Stimulated activated CD4-positive, alpha-beta T cell treated with anti-CD3 and anti-CD28 coated beads, Interleukin-1b, Interleukin-23, amount 100 ng/mL, for 48 hours (primary cell): ENCODE measurements at places on chromosomes 6 and 20.

DNA sequence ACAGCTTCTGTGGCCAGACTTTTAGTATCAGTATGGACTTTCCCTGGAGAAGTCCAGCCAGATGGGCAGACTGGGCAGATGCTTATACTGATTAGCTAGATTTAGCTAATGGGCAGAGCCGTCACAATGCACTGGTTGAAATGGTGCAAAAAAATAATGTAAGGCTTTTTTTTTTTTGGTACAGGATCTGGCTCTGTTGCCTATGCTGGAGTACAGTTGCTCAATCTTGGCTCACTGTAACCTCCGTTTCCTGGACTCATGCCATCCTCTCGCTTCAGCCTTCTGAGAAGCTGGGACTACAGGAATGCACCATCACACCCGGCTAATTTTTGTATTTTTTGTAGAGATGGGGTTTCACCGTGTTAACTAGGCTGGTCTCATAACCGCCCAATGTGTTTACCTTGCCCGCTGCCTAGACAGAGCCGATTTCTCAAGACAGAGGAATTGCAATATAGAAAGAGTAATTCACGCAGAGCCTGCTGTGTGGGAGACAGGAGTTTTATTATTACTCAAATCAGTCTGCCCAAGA lies 16.4 kb upstream of the KIFC1 start:
- no peak for DNase-seq

DNA sequence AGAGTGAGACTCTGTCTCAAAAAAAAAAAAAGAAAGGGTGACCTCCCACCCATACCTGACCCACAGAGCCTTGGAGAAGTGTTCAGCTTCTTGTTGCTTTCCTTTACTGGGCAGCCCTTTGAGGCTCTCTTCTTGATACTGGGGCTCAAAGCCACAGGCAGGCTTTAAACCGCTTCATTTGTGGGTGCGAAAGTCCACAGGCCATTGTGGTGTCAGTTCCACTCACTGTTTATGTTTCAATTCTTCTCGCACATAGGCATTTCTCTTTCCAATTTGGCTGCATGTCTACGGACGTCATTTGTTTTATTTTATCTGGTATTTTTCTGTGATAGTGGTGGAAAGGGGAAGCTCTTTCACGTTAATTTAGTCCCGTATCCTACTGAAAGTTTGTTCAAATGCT lies 34.6 kb downstream of the PPARD start:
- no peak for DNase-seq

DNA sequence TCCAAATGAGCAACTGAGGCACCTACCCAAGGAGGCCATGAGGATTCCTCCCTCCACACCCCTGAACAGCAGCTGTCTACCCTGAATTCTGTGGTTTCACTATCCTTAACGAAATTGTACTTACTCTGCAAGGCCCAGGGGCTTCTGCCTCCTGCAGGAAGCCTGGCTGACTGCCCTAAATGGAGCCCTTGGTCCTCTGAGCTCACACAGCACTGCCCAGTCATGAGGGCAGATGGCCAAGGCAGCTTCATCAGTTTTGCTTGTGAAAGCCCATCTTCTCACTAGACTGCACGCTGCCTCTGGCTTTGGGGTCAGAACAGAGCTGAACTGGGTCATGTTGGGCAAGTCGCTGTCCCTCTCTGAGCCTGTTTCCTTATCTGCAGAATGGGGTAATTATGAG lies 26.4 kb upstream of the SIRPA start:
- DNase-seq, result no peak

GRCh38 chr20:12414446-12415274 lies 497.0 kb downstream of the BTBD3 start:
- no peak for DNase-seq

DNA sequence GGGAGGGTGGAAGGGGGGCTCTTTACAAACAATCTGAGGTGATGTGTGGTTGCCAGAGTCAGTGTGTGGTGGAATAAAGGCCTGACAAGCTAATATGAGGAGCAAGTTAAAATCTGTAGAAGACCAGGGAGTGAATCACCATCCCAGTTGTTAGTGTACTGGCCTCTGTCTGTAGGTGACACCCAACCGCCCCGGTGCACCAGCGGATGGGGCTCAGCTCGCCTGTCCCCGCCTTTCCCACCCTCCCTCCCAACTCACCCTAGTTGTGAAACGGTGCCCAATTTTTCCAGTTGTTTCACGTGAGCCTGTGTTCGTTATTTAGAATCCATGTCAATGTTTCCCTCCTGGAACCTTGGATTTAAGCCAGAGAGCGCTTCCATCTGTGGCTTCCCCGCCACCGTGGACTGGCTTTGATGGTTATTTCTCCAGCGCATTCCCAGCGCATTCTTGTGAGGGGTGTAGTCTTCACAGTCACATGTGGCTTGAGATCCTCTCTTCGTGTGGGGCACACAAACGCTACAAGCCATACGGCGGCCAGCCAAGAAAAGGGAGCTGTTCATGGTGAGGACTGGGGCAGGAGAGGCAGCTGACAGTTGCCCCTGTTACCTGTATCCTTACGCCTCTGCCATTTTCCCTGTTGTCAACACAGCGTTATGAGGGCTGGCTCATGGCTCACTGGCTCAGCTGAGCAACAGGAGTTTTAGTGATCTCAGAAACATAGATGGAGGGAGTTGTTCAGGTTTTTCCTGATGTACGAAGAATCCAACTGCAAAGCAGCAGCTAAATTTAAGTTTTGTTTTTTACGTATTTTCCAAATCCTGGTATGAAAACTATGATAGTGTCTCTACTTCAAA lies 137.6 kb downstream of the ZDHHC14 start:
- no peak for DNase-seq

GRCh38 chr20:4014031-4014474 lies 1.3 kb downstream of the RNF24 start:
- no peak for DNase-seq

- peak; percentile 59 for DNase-seq
Measured at GRCh38 chr20:46681032-46681854, 8.0 kb downstream of the TP53RK start.

DNA sequence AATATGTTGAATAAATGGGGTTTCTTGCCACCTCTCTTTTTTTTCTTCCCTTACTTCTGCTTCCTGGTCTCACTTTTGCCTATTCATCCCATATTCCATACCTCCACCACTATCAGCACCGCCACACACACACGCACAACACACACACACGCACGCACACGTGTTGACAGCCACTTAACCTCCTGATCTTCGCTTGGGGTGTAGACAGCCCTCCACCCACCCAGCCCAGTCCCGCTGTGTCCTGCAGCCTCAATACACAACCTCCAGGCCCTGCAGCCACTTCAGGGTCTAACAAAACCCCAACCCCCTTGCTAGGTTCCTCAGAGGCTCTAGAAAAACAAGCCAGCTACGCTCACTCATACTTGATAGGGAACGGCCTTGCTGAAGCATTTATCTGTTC lies 72.3 kb downstream of the LINC00237 start:
- DNase-seq, result no peak

DNA sequence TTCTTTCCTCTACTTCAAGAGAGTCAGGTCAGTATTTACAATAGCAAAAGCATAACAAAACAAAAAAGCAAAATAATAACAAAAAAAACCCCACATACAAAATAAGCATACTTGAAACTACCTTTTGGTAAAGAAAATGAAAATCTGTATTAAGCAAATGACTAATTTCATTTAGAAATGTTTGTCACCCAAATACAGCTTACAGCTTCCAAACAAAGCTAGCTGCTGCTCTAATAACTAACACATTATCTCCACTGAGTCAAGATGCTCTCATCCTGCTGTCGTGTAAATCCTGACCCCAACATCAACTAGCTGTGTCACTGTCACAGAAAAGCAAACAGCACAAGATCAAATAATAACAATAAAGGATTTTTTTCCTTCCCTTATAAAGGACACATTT lies 21.7 kb downstream of the MAP7 start:
- no peak for DNase-seq

GRCh38 chr6:79864001-79864400 lies 83.4 kb downstream of the ELOVL4 start:
- no peak for DNase-seq

- DNase-seq, result no peak
Measured at GRCh38 chr6:136782021-136782770, 10.1 kb downstream of the MAP3K5 start.

DNA sequence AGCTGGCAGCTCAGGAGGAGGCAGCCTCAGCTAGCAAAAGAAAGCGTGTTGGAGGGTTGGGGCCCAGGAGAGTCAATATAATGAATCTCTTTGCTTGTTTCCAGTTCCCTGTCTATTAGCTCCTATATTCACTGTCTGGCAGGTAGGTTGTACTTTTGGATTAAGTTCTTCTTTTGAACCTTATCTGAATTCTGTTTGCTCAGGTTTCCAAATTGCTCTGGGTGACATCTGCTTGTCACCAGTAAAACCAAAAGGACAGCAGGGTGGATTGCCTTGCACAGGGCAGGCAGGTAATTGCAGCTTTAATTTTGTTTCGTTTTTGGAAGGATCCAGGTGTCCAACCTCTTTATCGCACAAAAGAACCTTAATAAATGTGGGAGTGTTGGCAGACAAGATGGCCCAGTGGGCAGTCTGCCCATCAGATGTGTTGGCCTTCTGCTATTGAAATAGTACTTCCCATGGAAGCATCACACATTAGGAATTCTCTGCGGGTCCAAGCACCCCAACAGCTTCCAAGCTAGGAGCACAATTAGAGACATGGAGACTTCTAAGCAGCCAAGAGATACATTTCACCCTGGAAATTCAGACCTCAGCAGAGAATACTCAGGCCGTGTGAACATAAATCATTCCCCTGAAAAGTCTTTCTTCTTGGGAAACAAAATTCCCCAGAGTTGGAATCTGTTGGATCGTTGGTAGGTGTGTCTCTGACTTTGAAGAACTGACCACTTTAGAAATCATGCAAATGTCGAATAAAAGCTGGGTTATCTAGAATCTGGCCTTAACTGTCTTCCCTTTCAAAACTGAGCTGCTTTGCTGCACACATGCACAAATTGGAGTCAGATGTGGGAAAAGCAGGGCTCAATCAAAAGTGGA lies 286.9 kb upstream of the BMP2 start:
- DNase-seq, result no peak

- DNase-seq, result no peak
Measured at GRCh38 chr6:15081447-15081846, 164.4 kb upstream of the JARID2 start.

GRCh38 chr20:4026093-4026601 lies 10.8 kb upstream of the RNF24 start:
- DNase-seq, result no peak

GRCh38 chr20:24829649-24830370 lies 119.3 kb upstream of the CST7 start:
- no peak for DNase-seq

- DNase-seq, result no peak
Measured at GRCh38 chr6:109024784-109025183, 69.9 kb downstream of the SESN1 start.

DNA sequence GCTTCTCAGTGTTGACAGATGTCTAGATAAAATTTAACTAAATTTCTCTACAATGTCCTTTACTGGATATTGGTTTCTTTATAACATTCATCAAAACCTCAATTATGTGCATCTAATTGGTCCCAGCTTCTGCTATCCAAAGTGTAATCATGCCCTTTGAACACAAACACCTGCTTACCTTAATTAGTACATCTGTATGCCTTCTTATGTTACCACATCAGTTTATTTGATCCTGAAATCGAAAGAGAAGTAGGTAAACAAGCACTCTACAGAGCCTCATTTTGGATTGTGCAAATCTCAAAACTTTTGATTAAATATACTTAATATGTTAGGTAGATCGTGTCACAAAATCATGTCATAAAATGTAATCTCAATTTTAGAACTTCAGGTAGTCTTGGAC lies 36.5 kb downstream of the TAB2 start:
- DNase-seq, result no peak

- DNase-seq, result no peak
Measured at GRCh38 chr20:9409352-9409751, 105.0 kb upstream of the LAMP5 start.

- DNase-seq, result no peak
Measured at GRCh38 chr6:44485601-44486401, 98.3 kb downstream of the CDC5L start.

DNA sequence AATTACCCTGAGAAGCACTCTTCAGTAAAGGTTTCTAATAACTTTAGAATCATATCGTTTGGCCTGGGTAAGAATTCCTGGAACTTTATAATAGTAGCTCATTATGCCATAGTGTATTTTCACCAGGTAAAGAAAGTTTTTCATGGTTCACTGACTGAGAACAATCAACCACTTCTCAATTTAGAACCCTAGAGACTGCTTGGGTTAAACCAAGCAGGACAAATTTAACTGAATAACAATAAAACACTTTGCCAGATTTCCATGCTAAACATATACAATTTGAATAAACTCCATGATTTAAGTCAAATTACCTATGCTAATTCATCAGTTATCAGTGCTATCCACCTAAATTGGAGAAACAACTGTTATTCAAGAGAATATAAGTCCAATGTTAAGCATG lies 99.4 kb downstream of the PLG start:
- no peak for DNase-seq

DNA sequence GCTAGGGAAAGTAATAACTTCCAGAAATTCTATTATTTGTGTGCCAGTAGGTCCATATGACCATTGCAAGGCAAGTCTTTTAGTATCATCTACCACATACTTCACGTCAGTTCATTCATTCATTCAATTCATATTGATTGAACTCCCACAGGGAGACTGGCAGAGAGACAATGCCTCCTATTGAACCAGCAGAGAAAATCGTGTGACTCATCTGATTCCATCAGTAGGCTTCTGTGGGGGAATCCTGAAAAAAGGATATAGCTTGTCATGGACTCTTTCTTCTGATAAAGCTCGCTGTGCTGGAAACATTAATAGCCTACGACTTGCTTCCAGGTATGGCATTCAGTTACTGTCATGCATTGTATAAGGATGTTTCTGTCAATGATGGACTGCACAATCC lies 45.3 kb upstream of the CNR1 start:
- DNase-seq, result no peak

- no peak for DNase-seq
Measured at GRCh38 chr20:24629668-24630067, 160.2 kb downstream of the SYNDIG1 start.

- DNase-seq, result no peak
Measured at GRCh38 chr6:79717989-79718388, 86.9 kb downstream of the SH3BGRL2 start.

DNA sequence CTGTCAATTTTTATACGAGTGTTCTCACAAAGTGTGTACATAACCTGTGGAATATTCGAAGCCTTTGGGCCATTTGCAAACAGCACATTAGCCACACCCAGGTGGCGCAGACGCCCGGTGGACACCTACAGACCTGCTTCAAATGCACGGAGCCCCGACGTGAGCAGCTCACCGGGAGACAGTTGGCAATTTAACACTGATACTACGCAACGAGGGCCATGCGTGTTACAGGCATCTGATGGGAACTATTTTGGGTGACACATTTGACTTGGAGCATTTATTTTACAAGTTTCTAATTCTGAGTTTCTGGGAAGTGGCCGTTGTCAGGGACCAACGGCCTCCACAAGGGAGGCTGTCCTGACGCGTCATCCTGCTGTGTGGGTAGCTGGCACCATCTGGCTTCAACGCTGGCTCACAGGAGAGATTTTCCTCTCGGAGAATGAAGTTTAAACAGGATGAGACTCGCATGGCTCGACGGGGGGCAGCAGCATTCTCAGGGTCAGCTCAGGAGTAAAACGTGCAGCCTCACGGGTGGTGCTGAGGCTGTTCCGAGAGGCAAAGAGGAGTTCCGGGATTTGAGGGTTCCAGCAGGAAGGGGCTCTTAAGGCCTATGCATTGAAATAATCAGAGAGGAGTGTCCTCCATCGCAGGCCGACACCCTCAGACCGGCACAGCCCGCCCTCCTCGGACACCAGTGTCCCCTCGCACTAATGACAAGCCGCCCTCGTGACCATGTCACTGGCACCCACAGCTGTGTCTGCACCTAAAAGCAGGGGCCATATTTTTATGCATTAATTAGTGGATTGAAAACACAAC lies 207.4 kb downstream of the DLL1 start:
- no peak for DNase-seq
